CD4-positive, alpha-beta T cell (primary cell): ENCODE measurements at places on chromosomes 7 and 10. TPM values are rescaled to one million over a fixed set of nuclear protein-coding genes. Genes with fewer than 3 reads are reported as not detected.

The CASP2 gene
- total RNA-seq, result 21.9 TPM

DNA sequence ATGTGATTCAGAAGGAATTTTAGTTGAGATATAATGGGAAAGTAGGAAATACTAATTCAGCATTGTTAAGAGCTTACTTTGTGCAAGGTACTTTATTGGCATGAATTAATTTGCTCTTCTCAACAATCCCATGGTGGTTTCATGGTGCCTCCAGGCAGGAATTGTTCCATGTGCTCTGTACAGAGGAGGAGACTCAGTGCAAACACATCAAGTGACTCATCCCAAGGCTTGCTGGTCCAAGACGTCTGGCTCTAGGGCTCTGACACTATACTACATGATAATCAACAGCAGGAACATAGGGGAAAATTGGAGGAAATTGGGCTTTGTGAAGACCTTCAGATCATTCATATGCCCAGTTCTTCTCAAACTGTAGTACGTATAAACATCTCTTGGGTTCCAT lies 66.5 kb upstream of the PRKG1 start:
- DNase-seq, result no peak

DNA sequence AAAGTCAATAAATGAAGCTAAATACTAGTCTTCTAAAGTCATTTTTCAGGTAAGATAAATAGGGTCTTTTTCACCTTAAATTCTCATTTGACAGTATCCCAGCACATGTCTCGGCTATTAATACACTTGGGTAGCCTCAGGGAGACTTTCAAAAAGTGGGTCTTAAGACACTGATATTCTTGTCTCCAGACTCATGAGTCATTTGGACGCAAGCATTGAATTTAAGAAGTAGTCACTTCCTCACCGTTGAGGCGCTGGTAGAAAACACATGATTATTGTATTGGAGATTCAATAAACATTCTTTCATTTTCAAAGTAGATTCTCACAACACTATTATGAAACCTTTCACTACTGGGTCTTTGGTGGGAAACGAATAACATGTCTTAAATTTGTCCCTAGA lies 108.9 kb upstream of the SP8 start:
- no peak for DNase-seq

DNA sequence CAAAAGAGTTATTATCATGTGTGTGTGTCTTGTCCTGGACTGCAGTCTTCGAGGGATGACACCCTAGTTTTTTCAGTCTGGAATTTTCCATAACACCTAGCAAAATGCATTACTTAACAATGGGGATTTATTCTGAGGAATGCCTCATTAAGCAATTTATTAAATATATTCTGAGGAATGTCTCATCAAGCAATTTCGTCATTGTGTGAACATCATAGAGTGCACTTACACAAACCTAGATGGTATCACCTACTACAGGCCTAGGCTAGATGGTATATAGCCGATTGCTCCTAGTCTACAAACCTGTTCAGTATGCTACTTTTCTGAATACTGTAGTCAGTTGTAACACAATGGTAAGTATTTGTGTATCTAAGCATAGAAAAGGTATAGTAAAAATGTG lies 1.1 kb upstream of the STEAP4 start:
- no peak for DNase-seq

- no peak for DNase-seq
Measured at GRCh38 chr10:5047912-5048628, 44.4 kb upstream of the AKR1C2 start.

The NSMCE4A gene
- 34.2 TPM for total RNA-seq

DNA sequence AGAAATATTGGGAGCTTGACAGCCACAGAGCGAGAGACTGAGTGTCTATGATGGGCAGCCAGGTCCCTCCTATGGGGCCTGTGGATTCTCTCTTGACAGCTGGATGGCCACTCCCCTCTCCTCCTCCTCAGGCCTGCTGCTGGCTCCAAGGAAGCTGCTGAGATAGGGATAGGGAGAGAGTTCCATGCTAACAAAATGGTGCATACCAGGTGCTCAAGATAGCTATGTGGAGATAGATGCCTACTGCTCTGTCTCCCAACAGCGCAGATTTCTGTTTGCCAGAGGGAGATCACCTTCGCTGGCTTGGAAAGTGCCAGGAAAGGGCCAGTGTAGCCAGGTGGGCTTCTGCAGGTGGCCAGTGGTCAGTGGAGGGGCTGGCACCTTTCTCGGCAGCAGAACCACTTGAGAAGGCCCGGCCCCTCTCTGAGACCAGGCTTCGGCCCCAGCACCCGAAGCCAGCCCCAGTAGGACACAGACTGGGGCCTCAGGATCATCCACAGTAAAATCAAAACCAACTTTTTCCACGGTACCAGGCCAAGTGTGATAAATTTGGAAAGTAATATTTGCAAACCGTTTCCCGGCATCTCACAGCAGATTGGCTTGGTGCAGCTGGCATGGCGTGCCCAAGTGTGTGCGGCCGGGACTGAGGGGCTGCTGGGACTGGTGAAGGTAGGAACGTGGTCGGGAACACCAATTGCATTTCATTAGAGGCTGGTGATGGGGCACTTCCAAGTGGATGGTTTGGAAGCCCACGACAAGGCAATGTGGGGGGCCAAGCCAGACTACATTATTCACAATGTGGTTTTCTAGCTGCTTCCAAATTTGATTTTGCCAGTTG lies 139.6 kb downstream of the PTPN20 start:
- DNase-seq, result no peak

DNA sequence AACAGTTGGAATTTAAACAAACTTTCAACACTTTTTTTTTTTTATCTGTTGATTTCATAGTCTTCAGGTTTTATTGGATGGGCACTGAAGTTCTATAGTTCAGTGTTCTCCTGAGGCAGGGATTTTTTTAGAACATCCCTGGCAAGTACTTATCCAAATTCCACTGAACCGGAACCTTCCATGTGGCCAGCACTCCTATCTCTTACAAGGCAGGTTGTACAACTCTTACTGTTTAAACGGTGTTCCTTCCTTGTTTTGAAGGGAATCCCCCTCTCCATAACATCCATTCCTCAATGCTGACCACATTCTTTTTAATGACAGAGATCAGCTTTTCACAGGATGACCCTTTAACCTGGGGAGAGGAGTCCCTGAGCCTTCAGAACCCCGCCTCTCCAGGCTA lies 238.9 kb upstream of the CTBP2 start:
- DNase-seq, result no peak

DNA sequence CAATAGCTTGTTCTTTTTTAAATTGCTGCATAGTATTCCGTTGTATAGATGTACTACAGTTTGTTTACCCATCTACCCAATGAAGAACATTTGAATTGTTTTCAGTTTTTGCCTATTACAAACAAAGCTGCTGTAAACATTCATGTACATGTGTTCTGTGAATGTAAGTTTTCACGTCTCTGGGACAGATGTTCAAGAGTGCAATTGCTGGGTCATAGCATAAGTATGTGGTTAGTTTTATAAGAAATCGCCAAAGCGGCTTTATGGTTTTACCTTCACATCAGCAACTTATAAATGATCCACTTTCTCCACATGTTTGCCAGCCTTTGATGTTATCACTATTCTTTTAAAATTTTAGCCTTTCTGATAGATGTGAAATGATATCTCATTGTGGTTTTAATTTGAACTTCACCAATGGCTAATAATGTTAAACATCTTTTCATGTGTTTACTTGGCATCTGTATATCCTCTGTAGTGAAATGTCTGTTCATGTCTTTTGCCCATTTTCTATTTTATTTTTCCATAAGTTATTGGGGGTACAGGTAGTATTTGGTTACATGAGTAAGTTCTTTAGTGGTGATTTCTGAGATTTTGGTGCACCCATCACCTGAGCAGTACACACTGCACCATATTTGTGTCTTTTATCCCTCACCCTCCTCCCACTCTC lies 73.5 kb downstream of the TBXAS1 start:
- no peak for DNase-seq

The CFAP70 gene
- total RNA-seq, result 2.6 TPM

DNA sequence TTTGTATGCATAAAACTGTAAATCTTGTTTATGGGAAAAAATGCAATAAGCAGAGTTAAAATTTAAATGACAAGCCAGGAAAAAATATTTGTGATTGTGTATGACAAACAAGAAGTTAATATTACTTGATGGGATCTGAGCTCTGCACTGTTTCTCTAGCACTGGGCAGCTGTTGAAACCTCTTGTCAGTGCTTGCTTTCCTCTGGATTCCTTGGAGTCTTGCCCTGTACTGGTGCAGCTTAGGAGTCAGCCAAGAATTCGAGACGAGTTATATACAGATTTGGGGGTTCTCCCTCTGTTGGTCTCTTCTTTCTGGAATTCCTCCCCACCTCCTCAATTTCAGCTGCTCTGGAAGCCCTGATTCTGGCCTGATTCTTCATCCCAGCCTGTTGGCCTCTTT lies 24.3 kb upstream of the OPN4 start:
- no peak for DNase-seq

The DGKI gene
- total RNA-seq, result not detected

GRCh38 chr7:69677054-69677852 lies 79.0 kb downstream of the AUTS2 start:
- DNase-seq, result no peak

GRCh38 chr7:80916770-80917741 lies 1.8 kb downstream of the SEMA3C start:
- no peak for DNase-seq
